ENCODE measurements at places on chromosomes 11 and 22.

GRCh38 chr11:110447897-110448745 lies 18.4 kb downstream of the FDX1 start:
- no peak for DNase-seq

DNA sequence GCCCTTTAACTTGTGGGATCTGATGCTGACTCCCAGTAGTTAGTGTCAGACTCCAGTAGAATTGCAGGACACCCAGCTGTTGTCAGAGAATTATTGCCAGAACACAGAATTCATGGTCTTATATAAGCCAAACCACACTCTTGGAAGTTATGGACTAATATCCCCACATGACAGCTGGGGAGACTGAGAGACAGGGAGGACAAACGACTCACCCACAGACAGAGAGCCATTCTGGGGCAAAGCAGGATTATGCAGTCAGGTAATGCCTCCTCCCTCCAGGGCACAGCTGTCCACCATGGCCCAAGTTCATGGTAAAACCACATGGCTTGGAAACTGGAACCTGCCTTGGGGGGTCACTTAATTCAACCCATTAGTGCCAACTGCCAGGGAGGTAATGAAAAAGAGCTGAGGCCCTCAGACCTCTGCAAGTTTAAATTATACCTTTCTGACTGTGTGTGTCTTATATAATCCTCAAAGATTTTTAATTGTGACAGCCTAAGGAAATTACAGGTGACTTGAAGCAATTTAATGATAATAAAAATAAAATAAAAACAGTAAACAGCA lies 299.5 kb downstream of the BUD13 start:
- no peak for DNase-seq

DNA sequence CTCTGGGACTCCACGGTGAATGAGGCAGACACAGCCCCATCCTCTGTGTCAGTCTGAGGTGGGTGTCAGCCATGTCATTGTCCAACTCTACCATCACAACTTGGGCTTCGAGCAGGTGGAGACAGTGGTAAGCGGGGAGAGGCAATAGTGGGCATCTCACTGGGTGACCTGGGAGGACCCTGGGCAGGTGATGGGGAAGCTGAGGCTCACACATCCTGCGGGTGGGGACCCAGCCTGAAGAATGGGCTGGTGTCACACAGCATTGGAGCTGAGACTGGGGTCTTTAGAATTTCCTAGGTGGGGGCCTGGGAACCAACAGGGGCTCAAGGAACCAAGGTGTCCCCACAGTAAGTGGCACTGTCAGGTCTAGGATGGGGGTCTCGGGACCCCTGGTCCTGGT lies 7.0 kb upstream of the SMARCB1 start:
- no peak for DNase-seq

DNA sequence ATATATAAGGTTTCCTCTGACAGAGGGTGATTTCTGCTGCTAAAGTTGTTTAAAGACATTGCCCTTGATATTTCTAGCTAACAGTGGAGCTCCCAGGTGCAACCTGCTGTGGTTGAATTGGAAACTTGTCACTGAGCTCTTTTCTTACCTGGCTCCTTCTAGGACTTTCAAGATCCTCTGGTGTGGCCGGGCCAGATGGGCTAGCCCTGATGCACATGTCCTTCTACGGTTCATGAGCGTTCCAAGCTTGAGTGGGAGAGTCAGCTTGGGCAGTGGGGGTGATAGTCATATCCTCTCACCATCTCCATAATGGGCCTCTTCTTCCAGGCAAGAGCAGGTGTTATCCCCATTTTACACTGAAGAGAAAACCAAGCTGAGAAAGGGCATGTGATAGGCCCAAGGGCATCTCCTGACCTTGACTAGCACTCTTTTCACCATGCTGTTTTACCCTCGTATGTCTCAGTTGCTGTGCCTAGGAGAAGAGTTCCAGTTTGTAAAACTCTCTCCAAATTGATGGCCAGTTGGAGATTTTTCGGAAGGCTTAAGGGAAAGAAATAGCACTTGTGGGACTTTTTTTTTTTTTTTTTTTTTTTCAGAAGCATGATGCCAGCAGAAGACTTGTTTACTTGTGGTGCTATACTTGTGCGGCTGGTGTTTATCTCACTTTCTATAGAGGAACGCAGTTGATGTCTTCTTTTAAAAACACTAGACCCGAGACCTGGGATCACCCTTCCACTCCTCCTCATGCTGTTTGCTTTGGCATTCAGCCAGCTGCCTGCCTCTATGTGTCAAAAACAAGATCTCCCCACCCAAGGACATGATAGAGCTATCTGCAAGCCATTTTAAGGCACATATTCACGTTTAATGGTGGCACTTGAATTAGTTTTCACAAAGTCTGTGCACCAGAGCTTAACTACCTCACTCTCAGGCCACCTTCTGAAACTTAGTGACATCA lies 32.6 kb downstream of the TEAD1 start:
- DNase-seq = no peak

DNA sequence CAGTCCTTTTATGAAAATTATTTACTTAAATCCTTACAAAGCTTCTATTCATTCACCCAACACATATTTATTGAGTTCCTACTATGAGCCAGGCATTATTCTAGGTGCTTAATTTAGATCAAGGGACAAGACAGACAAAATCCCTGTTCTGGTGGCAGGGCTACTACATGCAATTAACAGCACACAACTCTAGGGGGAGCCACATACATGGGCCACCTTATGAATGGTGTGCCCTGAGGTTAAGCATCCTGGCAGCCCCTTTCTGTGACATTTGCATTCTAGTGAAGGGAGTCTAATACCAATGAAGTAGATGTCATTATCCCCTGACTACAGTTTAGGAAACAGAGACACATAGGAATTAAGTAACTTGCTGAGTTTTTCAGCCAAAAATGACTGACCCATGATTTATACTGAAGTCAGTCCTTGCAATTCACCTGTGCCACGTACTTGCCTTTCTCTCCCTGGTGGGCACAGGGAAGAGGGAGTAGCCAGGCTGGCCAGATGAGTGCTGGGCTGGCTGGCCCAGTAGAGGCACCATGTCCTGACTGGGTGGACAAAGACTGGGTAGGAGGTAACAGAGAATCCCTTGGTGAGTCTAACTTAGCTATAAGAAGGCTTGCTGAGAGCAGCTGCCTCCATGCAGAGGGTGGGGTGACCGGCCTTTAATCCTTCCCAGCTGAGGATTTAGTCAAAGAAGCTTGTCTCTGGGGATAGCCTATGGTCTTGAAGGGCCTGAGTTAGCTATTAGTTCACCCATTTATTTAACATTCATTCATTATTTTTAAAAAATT lies 52.0 kb upstream of the ELF5 start:
- no peak for DNase-seq
